ENCODE measurements at places on chromosomes 13 and 19. TPM values are rescaled to one million over a fixed set of nuclear protein-coding genes. Genes with fewer than 3 reads are reported as not detected.

DNA sequence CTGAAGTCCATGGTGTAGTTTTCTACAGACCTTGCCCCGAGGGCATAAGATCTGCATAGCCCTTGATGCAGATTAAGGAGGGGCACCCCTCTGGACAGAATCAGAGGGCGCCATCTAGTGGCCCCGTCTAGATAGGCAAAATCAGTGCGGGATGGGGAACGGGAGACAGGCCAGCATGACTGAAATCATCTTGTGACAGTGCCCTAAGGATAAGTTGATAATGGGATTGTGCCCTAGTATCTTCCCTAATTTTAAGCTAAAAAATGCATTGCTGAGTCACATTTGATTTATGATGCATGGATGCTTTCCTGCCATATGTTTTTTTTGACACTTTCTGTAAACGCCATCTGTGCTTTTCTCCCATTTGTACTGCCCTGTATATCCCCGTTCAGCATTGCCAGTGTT, 19.0 kb upstream of the GPI start:
- no peak for DNase-seq

- DNase-seq = no peak
Observed at GRCh38 chr13:46586751-46587514, 34.0 kb downstream of the LRCH1 start.

Gene DAND5
- total RNA-seq = not detected

DNA sequence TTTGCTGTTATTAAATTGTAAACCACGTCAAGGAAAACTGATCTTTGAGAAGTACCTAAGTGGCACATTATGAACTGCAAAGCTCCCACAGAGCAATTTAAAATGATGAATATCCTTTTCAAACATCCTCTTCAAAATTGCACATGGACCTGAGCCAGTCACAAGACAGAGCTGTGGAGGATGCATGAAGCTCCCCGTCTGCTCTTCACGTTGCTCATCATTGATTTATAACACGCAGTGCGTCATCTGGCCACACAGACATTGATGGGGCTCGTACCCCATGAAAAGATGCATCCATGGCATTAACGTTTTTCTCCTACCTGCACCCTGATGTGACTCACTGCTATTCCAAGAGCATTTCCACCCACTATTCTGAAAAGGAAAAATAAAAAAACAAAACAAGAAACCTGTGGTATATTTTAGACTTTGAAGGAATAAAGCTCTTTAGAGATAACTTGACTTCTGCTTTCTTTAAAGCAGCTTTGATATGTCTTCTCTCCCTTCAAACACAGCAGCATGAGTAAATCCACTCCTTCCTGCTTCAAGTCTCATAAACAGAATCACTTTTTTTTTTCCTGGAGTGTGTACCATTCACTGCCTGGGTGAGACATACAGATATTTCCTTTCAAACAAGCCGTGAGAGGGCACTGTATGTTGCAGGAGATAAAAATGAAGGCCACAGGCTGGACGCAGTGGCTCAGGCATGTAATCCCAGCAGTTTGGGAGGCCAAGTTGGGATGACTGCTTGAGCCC, 7.2 kb upstream of the SERTM1 start:
- DNase-seq = no peak

Gene CDKN2D
- total RNA-seq = 5.4 TPM

Gene CDX2
- not detected for total RNA-seq

GRCh38 chr13:55613429-55614187, 1527.1 kb upstream of the PRR20A start:
- DNase-seq = no peak

All from ureter (tissue), 1 donor.